ENCODE measurements at places on chromosomes 5 and 9.

DNA sequence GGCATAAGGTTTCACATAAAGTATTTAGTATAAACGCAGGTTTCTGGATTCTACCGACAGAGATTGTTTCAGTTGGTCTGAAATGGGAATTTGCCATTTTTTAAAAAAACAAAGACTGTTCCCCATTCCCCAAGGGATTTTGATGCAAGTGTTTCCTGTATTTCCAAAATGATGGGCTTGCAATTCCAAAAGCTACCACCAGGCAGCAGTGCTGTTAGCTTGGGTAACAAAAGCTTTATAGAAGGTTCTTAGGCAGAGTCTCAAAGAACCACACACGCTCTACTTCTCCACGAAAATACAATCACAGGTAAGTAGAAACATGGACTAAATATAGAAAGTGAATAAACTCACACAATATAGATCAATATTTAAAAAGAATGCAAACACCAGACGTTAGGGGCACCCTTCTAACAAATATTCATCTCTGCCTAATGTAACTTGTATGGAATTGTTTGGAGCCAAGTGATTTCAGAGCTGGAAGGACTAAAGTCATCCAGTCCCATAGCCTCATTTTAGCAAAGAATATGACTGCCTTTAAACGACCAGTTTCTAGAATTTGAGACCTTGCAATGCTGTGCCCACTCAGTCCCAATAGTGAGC, 154.3 kb downstream of the SPOCK1 start:
- DNase-seq, result peak; percentile 68

DNA sequence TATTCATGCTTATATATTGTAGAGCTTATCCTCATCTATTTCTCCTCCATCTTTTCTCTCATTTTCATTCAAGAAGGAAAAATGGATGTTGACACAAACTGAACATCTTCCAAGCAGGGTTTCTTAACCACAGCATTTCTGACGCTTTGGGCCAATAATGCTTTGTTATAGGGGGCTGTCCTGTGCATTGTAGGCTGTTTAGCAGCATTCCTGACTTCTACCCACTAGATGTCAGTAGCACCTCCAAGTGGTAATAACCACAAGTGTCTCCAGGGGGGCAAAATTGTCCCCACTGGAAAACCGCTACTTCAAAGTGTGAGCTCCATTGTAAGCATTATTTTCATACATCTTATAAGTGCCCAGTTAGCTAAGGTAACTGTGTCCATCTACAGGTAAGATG, 2.6 kb upstream of the TXNDC8 start:
- DNase-seq, result peak; percentile 28

- DNase-seq, result no peak
Observed at GRCh38 chr9:79969393-79970145, 397.8 kb downstream of the TLE4 start.

- no peak for DNase-seq
Observed at GRCh38 chr5:14146725-14147124, 3.6 kb downstream of the TRIO start.

GRCh38 chr9:128495804-128496417, 8.6 kb upstream of the GLE1 start:
- no peak for DNase-seq

GRCh38 chr5:169339869-169340268, 38.9 kb upstream of the SLIT3 start:
- DNase-seq, result no peak

GRCh38 chr9:21505425-21506179, 23.5 kb upstream of the IFNE start:
- peak; percentile 31 for DNase-seq

- no peak for DNase-seq
Observed at GRCh38 chr9:71357346-71357745, 235.9 kb upstream of the TRPM3 start.

DNA sequence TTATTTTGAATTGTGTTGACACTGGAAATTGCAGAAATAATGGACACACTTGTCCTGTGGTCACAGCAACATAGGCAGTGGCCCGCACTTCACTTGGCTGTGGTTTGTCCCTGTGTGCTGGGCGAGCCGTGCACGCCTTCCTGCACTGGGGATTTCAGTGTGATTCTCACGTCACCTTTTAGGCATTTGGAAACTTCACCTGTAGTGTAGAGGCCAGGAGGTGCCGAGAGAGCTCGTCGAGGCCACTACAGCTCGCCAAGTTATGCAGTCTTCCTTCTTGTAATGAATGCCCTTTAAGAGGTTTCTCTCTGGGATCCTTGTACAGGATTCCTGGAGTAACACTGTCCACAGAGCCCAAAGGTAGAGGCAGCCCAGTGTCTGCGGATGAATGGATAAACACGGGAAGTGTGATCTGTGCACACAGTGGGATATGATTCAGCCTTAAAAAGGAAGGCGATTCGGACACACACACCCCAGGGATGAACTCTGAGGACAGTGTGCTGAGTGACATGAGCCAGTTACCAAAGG, 14.7 kb downstream of the TRAF2 start:
- no peak for DNase-seq

- DNase-seq, result no peak
Observed at GRCh38 chr5:2989517-2989916, 238.0 kb upstream of the IRX2 start.

GRCh38 chr5:36397901-36398536, 96.3 kb upstream of the RANBP3L start:
- peak; percentile 76 for DNase-seq

DNA sequence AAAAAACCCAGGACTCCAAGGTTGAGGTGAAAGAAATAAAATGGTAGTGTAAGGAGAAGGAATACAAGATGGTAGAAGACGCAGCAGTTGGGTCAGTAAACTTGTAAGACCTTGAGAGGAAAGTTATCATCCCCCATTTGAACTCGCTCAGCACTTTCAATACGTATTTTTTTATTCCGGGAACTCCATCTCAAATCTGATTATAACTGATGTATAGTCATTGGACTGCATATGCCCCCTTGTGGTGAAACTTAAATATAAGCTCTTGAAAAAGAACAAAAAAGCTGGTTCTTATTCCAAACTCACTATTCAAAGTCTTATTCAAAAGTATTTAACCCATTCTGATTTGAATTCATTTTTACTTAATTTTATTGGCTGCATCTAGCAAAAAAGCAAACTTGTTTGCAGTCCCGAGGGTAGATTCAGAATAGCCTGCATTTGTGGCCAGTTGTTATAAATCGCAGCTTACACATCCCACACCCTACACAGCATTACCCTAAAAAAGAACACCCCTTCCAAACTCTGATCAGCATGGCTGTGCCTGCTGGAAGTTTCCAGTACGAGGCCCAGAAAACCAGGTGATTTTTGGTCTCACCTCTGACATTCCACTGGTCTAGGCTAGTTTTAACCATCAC, 118.0 kb downstream of the ESM1 start:
- peak; percentile 65 for DNase-seq

DNA sequence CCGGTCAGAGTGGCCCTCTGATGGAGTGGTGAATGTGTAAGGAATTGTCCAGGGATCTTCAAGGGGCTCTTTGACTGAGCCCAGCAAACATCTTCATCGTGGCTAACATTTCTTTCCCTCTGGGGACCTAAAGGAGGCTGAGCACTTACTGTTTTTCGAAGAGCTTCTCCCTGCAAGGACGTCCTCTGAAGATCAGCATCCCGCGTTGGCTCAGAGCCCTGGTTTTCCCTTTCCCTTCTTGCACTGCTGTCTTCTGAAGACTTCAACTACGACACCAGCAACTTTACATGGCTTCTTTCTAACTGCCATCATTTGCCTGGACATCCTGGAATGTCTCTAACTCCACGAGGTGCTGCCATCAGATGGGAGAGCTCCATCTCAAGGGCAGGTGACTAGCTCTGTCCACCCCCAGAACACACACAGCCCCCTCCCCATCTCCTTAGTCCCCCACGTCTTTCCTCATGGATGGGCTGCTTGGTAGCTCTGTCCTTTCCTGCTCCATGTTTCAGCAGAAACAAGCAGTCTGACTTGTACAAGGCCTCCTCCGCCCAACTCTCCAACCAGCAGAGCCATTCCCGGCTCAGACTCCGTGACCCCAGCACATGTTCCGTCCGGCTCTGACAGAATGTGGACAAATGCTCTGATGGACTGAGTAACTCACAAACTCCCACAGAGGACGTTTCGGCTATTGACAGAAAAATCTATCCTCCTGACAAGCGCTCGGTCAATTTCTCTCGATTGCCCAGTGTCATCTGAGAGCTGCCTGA, 17.1 kb downstream of the SHB start:
- DNase-seq, result no peak

- DNase-seq, result no peak
Observed at GRCh38 chr5:5613261-5613990, 190.9 kb downstream of the ICE1 start.

DNA sequence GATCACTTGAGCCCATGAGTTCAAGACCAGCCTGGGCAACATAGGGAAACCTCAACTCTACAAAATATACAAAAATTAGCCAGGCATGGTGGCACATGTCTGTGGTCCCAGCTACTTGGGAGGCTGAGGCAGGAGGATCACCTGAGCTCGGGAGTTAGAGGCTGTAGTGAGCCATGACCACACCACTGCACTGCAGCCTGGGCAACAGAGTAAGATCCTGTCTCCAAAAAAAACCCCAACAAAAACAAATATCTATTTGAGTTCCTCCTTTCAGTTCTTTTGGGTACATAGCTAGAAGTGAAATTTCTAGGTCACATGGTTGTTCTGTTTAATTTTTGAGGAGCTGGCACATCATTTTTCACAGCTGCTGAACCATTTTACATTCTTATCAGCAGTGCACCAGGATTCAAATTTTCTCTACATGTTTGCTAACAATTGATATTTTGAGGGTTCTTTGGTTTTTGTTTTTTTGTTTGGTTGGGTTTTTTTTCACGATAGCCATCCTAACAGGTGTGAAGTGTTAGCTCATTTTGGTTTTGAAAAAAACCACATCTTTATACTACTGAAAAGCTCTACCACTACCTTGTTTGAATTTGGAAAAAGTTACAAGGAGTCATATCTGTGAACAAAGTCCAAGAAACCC, 176.9 kb upstream of the SLC12A2 start:
- no peak for DNase-seq

DNA sequence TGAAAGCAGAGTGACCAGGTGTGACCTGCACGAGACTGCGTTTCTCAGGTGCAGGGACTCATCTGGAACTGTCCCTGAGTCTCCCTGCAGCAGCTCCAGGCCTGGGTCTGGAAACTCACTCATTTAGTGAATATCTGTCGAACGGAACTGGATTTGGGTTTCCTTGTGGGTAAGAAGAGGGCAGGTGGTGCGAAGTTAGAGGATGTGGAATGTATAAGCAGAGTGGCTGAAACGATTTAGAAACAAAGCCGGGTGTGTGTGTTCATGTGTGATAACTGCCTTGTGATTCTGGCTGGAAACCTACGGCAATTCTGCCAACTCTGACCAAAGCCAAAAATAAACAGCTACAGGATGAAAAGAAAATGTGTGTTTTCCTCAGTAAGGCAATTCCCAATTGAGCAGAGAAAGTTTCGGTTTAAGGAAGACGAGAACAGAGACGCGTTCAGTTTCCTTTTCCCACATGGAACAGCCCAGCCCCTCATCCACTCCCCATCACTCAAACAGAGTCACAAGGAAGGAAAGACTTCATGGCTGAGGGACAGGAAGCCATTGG, 130.3 kb downstream of the NSG2 start:
- DNase-seq, result no peak

DNA sequence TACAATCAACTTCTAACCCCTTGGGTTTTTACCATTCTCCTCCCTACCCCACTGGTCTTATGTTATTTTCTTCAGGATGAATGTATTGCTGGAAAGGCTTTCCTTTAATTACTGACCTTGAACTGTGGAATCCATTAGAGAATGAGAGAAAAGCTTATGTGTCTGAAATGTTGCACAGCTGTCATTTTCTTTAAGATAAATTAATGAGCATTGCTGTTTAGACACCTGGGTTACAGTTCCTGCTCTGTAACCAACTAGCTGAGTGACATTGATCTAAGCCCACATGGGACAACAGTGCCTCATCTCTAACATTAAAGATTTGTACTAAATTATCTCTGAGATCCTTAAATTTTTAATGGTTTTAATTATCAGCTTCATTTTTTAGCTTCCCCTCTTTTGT, 507.0 kb downstream of the TAF11L14 start:
- DNase-seq, result no peak

DNA sequence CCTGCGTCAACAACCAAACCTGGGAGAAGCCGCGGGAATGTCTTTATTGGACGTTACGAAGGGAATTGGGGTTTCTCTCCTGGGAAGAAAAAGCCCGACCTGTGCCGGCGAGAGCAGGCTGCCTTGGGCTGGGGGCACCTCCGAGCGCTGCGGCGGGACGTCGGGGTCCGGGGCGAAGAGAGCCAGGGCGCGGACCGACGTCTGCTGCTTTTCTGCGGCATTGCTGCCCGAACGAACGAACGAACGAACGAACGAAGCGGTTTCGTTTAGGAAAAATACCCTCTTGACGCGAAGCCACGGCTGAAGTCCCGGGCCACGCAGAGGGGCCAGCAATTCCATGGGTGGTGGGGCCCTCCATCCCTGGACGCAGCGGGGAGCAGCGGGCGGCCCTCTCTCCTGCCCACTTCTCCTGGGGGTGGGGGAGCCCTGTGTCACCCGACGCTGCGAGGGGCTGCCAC, 4.8 kb upstream of the PITX1 start:
- no peak for DNase-seq

DNA sequence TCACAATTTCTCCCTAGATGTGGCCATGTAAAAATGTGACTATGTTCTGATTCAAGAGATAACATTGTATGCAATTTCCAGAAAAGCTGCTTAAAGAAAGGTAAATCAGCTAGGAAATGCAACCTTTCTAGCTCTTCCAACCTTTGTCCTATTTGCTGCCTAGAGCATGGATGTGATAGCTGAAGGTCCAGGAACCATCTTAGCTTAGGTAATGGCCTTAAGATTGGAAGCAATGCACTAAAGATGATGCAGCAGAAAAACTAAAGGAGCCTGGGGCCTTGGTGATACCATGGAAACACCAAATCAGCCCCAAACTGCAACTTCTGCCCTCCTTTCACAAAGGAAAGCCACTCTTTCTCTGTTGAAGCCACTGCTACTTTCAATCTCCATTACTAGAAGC, 27.0 kb downstream of the CPLANE1 start:
- no peak for DNase-seq

- DNase-seq, result no peak
Observed at GRCh38 chr5:1899201-1899600, 16.5 kb upstream of the IRX4 start.

- DNase-seq, result peak; percentile 43
Observed at GRCh38 chr5:81819556-81820317, 68.8 kb upstream of the SSBP2 start.

- DNase-seq, result peak; percentile 73
Observed at GRCh38 chr9:70600506-70600905, 186.0 kb upstream of the KLF9 start.

GRCh38 chr5:149280802-149281201, 9.1 kb downstream of the AFAP1L1 start:
- DNase-seq, result no peak
